Astrocyte (in vitro differentiated cells and primary cell): ENCODE measurements at places on chromosomes 1 and 21. TPM values are rescaled to one million over a fixed set of nuclear protein-coding genes. Genes with fewer than 3 reads are reported as not detected.

S100A7 gene
- total RNA-seq: not detected in 2 replicates

BRINP2 gene
- not detected in 2 replicates for total RNA-seq

PTPN22 gene
- total RNA-seq: 1.2 and 1.3 TPM in 2 replicates

DNA sequence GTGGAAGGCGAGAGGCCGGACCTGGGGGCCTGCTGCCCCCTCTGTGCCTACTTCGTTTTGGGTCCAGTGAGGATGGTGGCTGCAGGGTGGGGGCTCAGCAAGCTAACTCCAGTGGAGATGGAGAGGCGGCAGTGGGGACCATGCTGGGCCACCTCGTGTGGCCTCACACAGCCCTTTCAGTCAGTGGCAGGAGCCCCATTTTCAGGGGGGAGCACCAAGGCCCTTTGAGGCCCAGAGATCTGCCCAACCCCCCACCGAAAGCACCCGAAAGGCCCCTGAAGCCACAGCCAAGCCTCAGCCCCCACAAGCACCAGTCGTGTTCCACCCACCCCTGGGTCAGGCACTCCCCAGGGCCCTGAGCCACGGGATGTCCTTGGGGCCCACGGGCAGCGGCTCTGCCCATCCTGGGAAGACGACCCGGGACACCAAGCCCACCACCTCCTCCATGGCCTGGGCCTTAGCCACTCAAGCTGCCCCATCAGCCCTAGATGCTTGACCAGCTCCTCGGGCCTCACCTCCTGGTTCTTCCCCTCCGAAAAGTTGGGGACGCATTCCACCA lies 345 bp downstream of the FTCD start:
- no peak for DNase-seq

DCST2 gene
- total RNA-seq: 0.34 and 0.36 TPM in 2 replicates
